ENCODE measurements at places on chromosomes 5 and 9.
A peak's percentile ranks its signal among the peaks of the same experiment; 100 is the strongest.

- no peak for DNase-seq
Observed at GRCh38 chr5:160477266-160477970, 55.8 kb downstream of the PTTG1 start.

DNA sequence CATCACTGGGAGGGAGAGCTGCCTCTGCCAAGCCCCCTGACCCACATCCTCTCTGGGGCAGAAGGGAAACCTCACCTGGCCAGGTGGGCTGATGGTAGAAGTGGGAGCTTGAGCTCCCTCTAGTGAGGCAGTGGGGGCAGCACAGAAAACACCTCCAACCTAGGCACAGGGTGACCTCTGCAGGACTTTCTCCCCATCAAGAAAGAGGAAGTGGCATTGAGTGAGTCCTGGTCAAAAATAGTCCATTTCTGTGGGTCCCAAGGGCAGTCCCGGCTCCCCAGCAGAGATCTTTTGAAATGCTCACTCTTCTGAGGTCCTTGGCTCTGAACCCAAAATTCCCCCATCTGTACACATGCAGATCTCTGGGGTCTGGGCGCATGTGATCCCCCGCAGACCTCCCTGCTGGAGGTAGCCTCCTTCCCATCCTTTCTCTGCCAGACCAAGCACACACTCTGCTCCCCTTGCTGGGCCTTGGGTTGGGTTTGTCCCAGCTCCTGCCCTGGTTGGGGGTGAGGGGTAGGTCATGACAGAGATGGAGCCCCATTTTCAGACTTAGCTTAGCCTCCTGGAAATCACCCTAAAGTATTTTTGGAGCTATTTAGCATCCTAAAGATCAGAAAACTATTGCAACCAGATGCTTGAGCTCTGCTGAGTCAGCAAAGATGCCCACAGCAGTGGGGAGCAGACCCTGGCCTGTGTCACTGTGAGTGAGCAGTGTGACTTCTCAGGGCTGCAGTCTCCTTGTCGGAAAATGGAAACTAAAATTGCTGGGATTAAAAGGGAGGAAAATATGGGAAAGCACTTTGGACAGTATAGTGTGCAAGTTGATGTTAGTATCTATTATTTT, 41.6 kb upstream of the LCP2 start:
- DNase-seq, result no peak

- no peak for DNase-seq
Observed at GRCh38 chr9:21552244-21553170, 70.4 kb upstream of the IFNE start.

DNA sequence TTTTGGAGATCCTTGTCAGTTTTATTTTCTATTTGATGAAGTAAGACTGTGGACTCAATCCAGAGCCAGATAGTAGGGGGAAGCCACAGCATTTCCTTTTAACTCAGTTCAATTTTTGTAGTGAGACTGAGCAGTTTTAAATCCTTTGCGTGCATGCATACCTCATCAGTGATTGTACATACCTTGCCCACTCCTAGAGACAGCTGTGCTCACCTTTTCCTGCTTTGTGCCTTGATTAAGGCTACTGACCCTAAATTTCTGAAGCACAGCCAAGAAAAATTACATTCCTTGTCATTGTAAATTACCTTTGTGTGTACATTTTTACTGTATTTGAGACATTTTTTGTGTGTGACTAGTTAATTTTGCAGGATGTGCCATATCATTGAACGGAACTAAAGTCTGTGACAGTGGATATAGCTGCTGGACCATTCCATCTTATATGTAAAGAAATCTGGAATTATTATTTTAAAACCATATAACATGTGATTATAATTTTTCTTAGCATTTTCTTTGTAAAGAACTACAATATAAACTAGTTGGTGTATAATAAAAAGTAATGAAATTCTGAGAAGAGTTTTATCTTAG, 17.8 kb downstream of the DIMT1 start:
- no peak for DNase-seq

DNA sequence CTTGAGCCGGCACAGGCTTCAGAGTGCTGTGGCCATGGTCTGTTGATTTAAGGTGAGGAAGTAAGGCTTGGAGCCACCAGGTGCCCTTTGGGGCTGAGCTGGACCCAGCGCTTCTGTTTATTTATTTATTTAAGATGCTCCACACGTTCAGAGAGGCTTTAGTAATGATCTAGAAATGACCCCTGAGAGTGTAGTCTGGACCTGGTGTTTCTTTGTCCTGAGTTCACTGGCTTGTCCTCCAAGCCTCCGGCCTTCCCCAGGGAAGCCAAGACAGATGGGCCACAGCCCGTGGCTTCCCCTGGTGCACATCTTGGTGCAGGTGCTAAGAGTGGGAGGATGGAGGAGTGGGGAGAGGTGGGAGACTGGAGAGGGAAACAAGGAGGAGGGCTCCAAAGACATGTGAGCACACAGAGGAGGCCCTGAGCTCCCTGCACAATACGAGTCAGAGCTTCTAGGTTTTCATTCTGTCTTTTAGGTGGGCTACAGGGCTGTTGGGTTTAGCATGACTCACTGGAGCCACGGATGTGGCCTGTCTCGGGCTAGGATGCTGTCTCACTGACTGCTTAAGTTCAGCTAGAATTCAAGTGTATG, 56.9 kb downstream of the AHRR start:
- DNase-seq, result no peak

- no peak for DNase-seq
Observed at GRCh38 chr5:176359658-176360057, 1.9 kb downstream of the KIAA1191 start.

DNA sequence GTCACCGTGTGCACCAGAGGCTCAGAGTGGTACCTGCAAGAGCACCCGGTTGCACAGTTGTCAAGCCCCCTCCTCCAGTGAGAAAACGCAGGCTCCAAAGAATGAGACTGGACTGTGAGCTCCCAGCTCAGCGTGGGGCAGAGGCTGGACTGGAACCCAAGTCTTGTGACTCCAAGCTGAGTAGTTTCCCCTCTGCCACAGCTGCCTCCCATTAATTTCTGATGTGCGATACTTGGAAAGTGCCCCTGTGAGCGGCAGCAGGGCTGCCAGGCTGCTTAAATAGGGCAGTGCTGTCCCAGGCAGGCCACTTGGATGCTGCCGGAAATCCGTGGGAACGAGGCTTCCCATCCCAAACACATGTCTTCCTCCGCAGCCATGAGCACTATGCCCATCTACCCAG, 62.2 kb upstream of the ANGPTL2 start:
- DNase-seq, result no peak

DNA sequence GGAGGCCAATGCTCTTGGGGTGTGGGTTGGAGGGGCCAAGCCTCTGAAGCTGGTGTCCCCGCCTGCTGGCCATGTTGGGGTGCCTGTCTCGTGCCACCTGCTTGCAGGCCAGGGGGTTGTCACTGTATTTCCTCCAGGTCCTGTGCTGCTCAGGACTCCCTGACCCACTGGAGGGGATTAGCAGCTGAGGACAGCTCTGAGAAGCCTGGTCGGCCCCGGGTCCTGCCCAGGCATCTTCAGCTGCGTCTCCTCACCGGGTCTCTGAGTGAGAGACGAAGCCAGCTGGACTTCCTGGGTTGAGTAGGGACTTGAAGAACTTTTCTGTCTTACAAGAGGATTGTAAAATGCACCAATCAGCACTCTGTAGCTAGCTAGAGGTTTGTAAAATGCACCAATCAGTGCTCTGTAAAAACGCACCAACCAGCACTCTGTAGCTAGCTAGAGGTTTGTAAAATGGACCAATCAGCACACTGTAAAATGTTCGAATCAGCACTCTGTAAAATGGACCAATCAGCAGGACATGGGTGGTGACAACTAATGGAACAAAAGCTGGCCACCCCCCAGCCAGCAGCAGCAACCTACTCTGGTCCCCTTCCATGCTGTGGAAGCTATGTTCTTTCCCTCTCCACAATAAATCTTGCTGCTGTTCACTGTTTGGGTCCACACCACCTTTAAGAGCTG, 20.6 kb upstream of the SLC9A3 start:
- DNase-seq, result no peak

DNA sequence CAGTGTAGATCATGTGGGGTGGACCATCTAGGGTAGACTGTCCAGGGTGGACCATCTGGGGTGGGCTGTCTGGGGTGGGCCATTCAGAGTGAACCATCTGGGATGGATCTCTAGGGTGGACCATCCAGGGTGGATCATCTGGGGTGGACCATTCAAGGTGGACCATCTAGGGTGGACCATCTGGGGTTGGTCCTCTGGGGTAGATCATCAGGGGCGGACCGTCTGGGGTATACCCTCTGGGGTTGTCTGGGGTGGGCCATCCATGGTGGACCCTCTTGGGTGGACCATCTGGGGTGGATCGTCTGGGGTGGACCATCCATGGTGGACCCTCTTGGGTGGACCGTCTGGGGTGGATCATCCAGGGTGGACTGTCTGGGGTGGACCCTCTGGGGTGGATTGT, 64.3 kb downstream of the KCNT1 start:
- no peak for DNase-seq

GRCh38 chr5:80128141-80128540, 93.0 kb downstream of the THBS4 start:
- no peak for DNase-seq

DNA sequence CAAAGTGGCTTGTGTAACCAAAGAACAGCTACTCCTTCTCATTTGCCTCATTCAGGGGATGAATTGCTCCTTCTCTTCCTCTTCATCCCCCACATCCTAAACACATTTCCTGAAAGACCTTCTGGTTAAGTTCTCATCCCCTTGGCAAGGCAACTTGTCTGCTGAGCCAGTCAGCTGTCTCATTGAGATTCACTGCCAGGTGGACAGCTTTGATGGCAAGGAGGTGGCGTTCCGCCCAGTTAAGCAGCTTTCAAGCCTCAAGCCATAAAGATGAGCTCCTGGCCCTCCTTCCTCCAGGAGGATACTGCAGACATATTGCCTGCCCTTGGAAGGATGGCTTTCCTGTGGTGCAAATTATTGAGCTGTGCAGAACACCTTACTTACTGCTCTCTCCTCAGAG, 448.6 kb upstream of the MPDZ start:
- DNase-seq, result no peak

- DNase-seq, result no peak
Observed at GRCh38 chr5:166909040-166909439, 1382.4 kb upstream of the WWC1 start.

- no peak for DNase-seq
Observed at GRCh38 chr5:14258840-14259239, 115.7 kb downstream of the TRIO start.

DNA sequence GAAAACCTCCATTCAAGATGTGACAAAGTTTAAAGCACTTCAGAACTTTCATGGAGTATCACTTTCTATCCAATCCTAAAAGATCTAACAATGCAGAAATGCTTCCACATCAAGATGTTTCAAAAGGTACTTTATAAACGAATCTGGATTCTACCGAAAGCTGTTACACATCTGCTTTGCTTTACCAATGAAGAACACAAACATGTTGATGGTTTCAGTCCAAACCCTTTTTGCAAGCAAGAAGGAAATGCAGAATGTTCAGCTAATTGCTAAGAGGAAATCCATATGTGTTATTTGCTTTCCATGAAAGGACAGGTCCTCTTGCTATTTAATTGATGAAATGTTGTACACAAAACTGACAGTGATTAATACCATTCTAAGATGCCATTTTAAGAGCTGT, 419.6 kb downstream of the EFNA5 start:
- DNase-seq, result no peak

- DNase-seq, result no peak
Observed at GRCh38 chr5:145797336-145797735, 37.8 kb downstream of the PRELID2 start.

DNA sequence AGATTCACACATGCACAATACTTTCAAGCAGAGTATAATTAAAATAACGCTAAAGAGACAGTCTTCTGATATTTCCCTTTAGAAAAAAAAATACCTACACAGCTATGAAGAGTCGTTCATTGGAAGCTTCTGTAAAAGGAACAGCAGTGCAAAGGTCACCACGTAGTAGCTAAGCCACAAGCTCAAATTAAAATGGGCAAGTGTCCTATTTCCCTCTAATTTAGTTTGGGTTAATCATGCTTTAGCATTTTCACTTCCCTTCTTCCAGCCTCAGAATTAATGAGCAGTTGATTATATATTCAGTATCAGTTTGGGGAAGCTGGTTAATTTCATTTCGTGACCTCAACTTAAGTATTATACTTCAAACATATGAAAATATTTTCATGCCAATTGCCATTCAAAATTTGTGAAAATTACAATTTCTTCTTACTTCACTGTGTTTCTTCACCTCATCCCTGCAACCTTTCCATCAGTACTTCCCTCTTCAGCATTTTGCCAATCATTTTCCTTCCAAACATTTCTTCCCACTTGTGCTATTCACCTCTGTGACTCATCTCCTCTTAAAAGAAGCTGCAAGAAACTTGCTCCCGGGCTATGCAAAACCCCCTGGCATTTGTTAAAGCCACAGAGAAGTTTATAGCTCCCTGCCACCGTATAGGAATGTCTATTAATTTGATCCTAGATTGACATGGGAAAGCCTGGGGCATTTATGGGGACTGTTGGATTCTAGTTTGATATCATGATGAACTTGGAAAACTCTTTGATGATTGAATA, 83.0 kb downstream of the DMRTA1 start:
- no peak for DNase-seq

- DNase-seq, result no peak
Observed at GRCh38 chr9:89862316-89862715, 257.5 kb downstream of the GADD45G start.

- DNase-seq, result no peak
Observed at GRCh38 chr9:34521406-34522045, 1.3 kb downstream of the ENHO start.

DNA sequence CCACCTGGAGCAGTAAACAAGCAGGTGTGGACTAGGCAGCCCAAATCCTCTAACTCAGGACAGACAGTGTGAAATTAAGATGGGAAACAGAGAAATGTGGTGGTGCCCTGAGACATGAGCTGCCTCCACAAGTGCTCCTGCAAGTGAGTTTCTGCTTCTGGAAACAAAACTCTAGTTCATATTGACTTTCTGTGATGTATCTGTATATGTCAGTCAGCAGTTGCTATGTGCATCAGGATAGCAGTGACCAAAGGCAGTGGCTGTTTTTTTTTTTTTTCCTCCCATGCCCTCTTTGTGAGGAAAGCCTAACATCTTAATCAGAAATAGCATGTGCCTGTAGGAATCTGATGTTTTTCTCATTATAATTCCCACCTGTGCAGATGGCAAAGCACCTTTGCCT, 318.4 kb upstream of the SEMA6A start:
- DNase-seq, result no peak

GRCh38 chr5:59887274-59887673, 6.3 kb downstream of the PDE4D start:
- no peak for DNase-seq

GRCh38 chr5:65769539-65769938, 47.5 kb downstream of the NLN start:
- peak; percentile 44 for DNase-seq

DNA sequence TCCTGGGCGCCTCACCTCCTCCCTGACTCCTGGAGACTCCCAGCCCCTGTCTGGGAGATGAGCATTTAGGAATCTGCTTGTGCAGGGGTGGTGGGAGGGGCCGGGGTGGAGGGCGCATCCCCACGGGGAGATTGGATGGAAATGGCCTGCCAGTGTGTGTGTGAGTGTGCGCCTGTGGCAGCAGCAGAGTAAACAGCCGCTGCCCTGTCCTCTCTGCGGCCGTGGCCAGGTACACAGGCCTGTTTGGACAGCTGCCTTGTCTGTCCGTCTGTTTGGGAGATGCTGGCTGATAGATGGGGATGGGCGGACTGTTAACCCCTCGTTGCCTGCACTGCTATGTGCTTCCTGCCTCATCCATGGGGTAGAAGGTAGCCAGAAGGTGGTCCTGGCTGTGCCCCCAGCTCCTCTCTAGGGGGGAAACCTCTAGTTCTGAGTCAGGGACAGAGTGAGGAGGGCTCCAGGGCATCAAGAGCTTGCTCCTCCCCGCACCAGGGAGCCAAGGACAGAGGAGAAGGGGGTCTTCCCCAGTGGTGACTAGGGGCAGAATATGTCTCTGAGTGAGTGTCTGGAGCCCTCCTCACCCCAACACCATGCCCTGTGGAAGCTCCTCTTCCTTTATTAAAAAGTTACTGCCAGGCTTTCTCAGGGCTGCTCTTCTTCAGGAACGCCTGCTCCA, 60.1 kb downstream of the LMX1B start:
- no peak for DNase-seq

All from smooth muscle cell of the brain vasculature (primary cell).